Transverse colon (tissue), 4 donors: ENCODE measurements at places on chromosomes 4 and X.

GRCh38 chr4:86586160-86586572 is 7.9 kb upstream of the PTPN13 start:
- DNase-seq, result no peak

- DNase-seq, result no peak
Observed at GRCh38 chr4:53273726-53274125, 92.1 kb downstream of the SCFD2 start.

GRCh38 chr4:26130841-26131432 is 189.9 kb upstream of the RBPJ start:
- DNase-seq, result no peak

DNA sequence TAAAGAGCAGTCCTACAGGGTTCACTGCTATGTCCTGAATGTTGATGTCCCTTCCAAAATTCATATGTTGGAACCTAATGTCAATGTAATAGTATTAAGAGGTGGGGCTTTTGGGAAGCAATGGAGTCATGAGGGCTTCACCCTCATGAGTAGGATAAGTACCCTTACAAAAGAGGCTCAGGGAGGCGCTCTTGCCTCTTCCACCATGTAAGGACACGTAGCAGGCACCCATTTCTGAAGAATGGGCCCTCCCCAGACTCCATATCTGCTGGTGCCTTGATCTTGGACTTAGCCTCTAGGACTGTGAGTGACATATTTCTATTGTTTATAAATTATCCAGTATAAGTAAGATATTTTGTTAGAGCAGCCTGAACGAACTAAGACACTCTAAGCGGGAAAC is 15.8 kb downstream of the MED28 start:
- DNase-seq, result no peak
